DMS 273 treated with DMSO at 0.1 percent for 48 hours (cell line): ENCODE measurements at places on chromosomes 2 and 18.
A peak's percentile ranks its signal among the peaks of the same experiment; 100 is the strongest.

DNA sequence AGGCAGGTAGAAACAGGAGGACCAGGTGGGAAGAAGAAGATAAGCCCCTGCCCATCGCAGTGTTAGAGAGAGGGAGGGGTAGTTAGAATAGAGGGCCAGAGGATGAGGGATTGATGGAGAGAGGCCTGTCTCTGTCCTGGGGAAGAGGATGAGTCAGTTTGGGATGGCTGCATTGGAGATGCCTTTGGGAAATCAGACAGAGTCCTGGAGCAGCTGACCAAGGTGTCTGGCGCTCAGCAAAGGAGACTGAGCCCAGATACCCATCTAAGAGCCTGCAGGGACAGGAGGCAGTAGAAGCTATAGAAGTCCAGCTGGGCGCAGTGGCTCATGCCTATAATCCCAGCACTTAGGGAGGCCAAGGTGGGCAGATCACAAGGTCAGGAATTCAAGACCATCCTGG lies 177.8 kb upstream of the HAAO start:
- DNase-seq = no peak

DNA sequence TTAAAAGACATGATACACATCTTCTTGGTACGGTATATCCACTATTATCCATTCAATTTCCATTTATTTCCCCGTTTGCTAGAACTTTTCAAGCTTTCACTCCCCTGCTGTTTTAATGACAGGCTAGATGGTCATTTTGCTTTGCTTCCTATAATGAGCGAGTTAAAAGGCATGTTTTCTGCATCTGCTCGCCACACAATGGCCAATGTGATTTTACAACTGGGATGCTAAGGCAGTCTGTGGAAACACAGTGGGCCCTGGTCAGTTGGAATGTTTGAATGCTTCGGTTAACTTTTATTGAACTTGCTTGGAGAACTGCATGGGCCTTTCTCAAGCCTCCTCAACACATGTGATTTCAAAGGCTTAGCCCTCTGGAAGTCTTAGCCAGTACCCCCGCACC lies 48.4 kb upstream of the TNP1 start:
- DNase-seq = no peak

GRCh38 chr2:200148366-200148765 lies 158.1 kb upstream of the SPATS2L start:
- no peak for DNase-seq

- no peak for DNase-seq
Measured at GRCh38 chr18:45133276-45133675, 452.6 kb downstream of the SETBP1 start.

DNA sequence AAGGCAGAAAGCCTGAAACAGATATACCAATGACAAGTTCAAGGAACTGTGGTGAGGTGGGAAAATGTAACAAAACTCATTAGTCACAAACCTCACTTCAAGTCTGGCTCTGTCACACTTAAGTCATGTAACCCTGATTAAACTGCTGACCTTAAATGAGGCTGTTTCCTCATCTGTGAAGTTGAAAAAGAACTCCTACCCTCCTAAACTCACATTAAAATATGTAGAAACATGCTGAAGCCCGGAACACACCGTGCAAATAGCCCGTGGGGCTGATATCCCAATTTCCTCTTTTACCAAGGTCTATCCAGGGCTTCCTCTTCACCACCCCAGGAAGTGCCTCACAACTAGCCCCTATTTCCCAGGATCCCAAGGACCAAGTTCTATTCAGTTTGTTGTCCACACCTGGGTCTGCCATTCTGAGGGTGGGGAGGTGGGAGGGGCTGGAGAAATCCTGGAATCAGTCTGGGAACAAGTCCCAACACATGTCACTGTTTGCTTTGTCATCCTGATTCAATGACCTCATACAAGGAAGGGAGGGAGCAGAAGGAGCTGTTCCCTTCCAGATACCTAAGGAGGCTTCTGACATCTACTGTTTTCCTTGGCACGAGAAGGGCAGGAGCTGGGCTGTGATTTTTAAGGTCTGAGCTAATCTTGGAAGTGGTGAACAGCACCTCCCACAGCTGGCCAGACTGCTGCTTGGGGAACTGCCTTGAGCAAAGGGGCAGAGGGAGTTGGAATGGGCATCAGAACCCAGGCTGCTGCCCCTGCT lies 42.3 kb downstream of the SLC4A1AP start:
- DNase-seq = peak; percentile 56

- peak; percentile 2 for DNase-seq
Measured at GRCh38 chr18:59123588-59124369, 15.9 kb upstream of the SEC11C start.

DNA sequence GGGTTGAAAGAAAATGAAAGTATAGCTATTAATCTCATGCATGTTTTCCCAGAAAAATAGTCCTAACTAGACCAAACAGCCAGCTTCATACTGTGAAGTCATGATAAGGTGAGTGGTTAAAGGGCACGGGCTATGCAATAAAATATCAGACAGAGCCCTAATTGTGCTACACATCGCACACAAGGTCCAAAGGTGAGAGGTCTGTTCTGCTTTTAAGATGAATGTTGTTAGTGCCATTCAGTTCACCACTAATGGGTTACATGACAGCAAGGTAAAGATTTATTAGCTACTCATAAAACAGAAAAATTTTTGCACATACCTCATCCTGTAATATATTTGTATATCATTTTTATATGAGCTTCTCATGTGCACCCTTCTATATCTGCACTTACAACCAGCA lies 105.0 kb upstream of the STK17B start:
- no peak for DNase-seq

GRCh38 chr2:7497178-7497577 lies 580.0 kb downstream of the RNF144A start:
- DNase-seq = no peak

GRCh38 chr2:240293557-240294461 lies 141.7 kb upstream of the GPC1 start:
- peak; percentile 29 for DNase-seq

- DNase-seq = no peak
Measured at GRCh38 chr2:137096187-137096586, 330.8 kb downstream of the THSD7B start.

GRCh38 chr2:36337354-36337753 lies 18.2 kb upstream of the CRIM1 start:
- no peak for DNase-seq

DNA sequence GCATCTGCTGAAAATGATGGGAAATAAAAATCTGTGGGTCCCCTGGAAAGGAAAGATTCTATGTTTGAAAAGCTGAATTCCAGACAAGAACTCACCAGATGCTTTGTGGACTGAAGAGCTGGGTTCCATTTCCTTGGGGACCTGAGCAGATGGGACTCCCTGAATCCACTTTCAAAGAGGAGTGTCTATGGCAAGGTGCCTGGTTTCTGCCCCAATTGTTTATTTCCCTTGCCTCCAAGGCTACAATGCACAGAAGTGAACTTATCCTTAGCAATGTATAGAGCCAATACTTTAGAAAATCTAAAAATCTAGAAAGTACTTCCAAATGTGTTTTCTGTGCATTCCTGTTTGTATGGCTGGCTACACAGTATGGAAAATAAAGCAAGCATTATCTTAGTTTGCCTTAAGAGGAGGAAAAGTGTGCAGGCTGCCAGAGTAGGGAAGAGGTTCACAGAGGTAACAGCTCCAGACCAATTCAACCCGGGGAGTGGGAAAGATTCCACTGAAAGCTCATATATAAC lies 420.5 kb downstream of the NRXN1 start:
- peak; percentile 97 for DNase-seq

GRCh38 chr2:113167962-113168340 lies 5.8 kb upstream of the PSD4 start:
- DNase-seq = no peak

DNA sequence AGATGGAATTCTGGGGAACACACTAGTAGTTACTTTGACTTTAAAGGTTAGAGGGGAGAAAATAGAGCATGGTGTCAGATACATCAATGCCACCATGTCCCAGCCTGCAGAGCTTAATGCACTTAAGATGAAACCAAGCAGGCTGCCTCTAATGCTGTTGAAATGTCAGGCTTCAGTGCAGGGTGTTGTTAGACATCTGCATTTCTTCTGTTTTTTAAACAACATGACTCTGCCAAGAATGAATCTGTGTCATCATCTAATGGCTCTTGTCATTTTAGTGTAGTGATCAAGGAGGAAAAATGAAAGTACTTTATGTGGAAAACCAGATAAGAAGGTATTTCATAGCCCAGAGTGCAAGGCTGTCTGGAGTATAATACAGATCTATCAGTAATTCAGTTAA lies 29.9 kb downstream of the LYPD1 start:
- DNase-seq = no peak

- no peak for DNase-seq
Measured at GRCh38 chr2:32688541-32688940, 60.7 kb downstream of the TTC27 start.

DNA sequence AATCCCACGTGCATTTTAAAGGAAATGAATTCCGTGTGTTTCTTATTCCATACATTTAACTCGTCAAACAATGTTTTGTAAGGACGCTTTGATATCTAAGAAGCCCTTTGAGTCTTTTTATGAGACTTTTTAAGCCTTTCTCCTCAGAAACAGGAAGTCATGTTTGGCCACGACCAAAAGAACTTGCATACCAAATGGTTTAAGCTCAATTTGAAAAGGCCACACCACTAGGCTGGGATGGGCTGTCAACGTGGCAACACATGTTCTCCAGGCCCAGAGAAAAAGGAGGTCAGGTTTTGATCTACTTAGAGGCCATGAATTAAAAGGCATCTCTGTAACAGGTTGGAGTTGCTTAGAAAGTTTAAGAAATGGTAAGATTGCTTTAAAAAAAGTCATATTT lies 441.8 kb downstream of the CMPK2 start:
- no peak for DNase-seq

DNA sequence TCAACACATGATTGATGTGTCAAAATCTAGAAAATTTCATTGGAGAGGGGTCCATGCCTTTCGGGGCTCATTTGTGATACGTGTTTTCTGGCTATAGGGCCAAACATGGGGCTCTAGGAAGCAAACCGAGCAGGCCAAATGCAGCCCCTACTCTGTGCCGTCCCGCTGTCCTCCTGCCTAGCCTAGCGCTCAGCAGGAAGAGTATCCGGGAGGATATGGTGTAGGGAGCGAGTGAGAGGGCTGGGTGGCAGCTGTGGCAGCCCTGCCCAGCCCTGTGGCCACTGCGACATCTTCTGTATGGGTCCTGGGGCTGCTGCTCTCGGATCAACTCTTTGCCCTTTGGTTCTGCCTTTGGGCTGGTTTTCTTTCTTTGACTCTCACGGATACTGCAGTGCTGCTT lies 120.1 kb upstream of the MAP3K20 start:
- no peak for DNase-seq

- no peak for DNase-seq
Measured at GRCh38 chr2:114800371-114800770, 357.9 kb downstream of the DPP10 start.

- no peak for DNase-seq
Measured at GRCh38 chr18:61653823-61654551, 238.8 kb downstream of the RNF152 start.

- no peak for DNase-seq
Measured at GRCh38 chr2:241324775-241325174, 9.1 kb downstream of the SEPTIN2 start.

- no peak for DNase-seq
Measured at GRCh38 chr18:70622622-70623419, 334.0 kb downstream of the SOCS6 start.

- no peak for DNase-seq
Measured at GRCh38 chr2:232290668-232291067, 87.9 kb upstream of the ALPP start.
